Stimulated activated CD4-positive, alpha-beta T cell treated with anti-CD3 and anti-CD28 coated beads, Interleukin-15, amount 100 ng/mL, for 24 hours (primary cell): ENCODE measurements at places on chromosomes 4 and X.

GRCh38 chr4:109629775-109630174, 69.7 kb downstream of the MCUB start:
- DNase-seq, result no peak

DNA sequence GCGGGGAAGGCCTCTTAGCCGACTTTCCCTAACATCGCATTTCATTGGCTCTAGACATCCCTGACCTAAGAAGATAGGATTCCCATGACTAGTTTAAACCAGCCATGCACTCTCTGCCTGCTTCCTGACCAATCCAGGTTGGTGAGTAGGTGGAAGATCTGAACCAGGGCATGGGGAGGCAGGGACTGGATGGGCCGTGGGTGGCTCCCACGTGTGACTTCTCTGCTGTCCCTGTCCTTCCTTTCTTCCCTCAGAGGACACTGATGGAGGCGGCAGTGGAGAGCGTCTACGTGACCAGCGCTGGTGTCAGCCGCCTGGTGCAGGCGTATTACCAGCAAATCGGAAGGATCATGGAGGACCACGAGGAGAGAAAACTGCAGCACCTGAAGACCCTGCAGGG, 90.7 kb downstream of the EVC start:
- DNase-seq, result no peak

GRCh38 chr4:74158466-74159142, 686 bp downstream of the MTHFD2L start:
- no peak for DNase-seq

GRCh38 chr4:8506006-8506372, 65.4 kb downstream of the TRMT44 start:
- DNase-seq, result no peak

- no peak for DNase-seq
Observed at GRCh38 chrX:31092476-31092875, 20.6 kb upstream of the FTHL17 start.

DNA sequence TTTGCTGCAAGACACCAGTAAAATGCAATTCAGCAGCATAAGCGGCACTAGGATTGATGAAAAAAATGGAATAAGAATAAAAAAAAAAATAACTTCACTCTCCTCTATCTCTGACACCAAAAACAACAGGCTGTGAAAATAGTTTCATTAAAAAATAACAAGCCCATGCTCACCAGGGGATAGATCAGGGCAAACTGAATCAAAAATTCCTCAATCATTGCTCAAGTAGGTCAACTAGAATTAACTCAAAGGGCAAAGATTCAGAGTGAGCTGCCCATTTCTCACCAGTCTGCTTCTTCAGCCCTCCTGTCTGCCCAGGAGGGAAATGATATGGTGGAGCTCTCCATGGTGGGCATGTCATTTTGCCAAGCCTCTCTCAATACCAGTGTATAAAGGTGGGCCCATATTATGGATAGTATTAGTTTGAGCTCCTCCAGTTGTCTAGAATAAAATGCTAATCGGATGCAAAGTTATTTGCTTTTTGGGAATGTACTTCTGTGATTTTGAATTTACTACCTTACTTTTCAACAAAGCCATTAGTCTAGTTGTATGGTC, 153.9 kb downstream of the UNC5C start:
- no peak for DNase-seq

GRCh38 chr4:125481334-125482045, 166.7 kb downstream of the FAT4 start:
- no peak for DNase-seq
